ENCODE measurements at places on chromosomes 11 and 22. TPM values are rescaled to one million over a fixed set of nuclear protein-coding genes. Genes with fewer than 3 reads are reported as not detected.

The TRPM5 gene
- 0.34 TPM for total RNA-seq

The ZP1 gene
- total RNA-seq, result not detected

The APLNR gene
- 1.8 TPM for total RNA-seq

The LMNTD2 gene
- 1.1 TPM for total RNA-seq

The ALX4 gene
- not detected for total RNA-seq

The P4HA3 gene
- total RNA-seq, result not detected

DNA sequence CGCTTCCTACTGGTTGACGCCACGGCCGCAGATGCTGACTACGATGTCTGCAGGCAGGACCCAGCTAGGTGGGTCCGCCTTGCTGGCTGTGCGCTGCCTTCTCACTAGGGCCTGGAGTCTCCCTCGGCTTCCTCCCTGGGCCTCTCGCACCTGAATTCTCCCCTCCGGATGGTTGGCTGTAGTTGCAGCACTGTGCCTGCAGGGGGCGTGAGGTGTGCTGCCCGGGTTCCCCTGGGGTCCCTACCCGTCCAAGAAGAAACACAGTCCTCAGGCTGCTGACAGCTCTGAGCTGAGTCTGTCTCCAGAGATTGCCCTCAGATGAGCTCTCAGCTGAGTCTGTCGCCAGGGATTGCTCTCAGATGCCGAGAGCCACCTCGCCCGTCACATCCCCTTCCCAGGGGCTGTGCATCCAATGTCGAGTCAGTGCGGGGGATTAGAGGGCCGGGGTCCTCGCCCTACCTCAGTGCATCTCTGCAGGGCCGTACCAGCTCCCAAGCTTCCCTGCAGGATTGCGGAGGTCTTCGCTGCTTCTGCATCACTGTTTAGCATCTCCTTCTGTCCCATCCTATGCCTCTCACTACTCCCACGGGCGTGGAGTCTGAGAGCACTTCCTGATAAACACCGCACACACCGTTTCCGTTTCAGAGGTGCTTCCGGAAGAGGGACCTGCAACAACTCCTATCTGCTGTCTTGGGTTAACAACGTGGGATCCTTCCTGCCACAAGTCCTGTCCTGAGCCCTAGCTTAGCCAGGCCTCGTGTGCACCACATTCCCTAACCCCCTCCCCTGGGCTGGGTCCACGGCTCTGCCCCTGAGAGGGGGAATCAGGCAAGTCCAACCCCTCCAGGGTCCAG is 196.9 kb downstream of the CSNK2A3 start:
- DNase-seq, result peak; percentile 56

- no peak for DNase-seq
Measured at GRCh38 chr11:133835593-133836548, 9.4 kb downstream of the SPATA19 start.

- DNase-seq, result no peak
Measured at GRCh38 chr22:38866024-38866398, 6.0 kb downstream of the CBX6 start.

GRCh38 chr11:33924341-33924740 is 32.5 kb upstream of the LMO2 start:
- DNase-seq, result no peak

DNA sequence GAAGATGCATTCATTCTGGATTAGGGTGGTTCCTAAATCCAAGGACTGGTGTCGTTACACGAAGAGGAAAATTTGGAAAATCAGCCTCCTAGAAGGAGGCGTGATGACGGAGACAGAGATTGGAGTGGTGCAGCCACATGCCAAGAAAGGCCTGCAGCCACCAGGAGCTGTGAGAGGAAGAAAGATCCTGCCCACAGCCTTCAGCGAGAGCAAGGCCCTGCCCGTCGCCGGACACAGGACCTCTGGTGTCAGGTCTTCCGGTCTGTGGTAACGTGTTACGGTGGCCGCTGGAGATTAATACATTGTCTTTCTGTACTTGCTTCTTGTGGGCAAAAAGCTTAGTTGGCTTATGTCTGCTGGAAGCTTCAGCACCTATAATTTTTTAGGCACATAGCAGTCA is 1045.8 kb downstream of the BRD1 start:
- DNase-seq, result no peak

GRCh38 chr11:120013325-120014250 is 124.3 kb downstream of the TRIM29 start:
- peak; percentile 87 for DNase-seq

DNA sequence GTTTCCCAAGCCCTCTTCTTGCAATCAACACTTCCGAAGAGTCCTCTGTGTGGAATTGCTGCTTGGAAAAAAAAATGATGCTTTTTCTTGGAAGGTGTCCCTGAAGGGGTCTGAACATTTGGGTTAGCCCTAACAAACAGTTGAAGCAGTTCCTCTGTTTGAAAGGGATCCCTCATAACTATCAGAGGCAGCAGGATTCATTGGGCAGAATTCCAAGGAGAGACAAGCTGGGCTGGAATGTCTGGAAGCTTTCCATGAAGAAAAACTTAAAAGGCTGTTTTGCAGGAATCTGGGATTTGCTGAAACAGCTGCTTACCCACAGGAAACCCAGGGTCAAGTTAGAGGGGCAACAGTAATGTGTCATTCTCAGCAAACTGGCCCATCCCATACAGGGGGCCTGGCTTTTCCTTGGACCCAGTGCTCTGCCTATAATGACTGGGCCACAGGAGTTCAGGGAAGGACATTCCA is 3.1 kb downstream of the CSNK2A3 start:
- no peak for DNase-seq

- peak; percentile 88 for DNase-seq
Measured at GRCh38 chr11:68328374-68329091, 16.1 kb downstream of the LRP5 start.

DNA sequence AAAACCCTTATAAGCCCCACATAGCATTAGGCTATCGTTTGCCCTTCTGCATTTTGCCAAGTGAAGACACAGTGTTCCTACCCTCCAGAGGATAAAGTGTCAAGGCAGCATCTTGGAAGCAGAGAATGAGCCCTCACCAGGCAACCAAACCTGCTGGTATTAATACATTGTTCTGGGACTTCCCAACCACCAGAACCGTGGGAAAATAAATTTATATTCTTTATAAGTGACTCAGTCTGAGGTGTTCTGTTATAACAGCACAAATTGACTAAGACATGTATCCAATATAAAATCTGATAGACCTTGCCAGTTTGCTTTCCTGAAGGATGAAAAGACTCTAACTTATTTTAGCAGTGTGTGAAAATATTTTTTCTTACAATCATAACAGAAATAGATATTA is 792.5 kb upstream of the LRRC4C start:
- DNase-seq, result no peak

DNA sequence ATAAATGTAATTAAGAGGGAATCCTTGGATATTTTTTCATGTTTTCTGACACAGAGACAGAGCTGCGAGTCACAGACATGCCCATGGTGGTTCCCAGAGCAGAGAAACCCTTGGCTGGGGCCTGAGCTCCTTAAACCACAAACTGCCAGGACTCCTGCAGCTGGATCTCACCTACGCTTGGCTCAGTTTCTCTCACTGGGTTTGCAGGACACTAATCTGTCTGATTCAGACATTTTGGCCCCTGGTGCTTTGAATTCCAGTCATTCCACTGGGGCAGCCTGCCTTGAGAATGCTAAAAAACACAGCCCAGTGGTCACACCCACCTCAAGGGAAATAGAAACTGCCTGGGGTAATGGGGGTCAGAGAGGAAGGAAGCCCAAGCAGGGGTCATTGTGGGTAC is 122.6 kb downstream of the CCDC81 start:
- no peak for DNase-seq

DNA sequence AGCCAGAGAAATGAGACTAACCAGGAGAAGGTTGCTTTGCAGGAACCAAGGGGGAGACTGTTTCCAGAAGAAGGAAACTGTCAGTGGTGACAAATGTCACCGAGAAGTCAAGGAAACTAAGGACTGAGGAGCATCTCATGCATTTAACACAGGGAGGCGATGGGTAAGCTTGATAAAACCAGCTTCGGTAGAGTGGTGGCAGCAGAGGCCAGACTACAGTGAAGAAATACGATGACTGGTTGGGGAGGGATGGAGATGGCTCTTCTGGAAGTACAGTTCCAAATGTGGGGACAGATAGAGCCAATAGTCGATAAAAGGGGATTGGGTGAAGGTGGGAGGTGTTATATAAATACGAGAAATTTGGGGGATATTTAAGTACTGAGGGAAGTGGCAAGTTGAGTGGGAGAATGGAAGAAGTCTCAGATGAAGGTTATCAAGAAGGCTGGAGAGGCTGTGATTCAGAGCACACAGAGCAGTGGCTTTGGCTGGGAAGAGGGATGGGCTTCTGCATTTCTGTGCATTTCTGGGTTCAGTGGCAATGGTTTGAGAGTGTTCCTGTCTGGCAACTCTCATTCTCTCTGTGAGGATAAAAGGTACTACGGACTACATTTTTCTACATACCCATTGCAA is 29.2 kb downstream of the SC5D start:
- peak; percentile 61 for DNase-seq
